Pulmonary artery endothelial cell (primary cell): ENCODE measurements at places on chromosomes 7 and 10. TPM values are rescaled to one million over a fixed set of nuclear protein-coding genes. Genes with fewer than 3 reads are reported as not detected.

MCM10 gene
- 11.5 and 23.9 TPM in 2 replicates for total RNA-seq

RBAK gene
- 6.6 and 7.1 TPM in 2 replicates for total RNA-seq

KCND2 gene
- not detected in 2 replicates for total RNA-seq

SLC26A3 gene
- not detected in 2 replicates for total RNA-seq

ANKRD22 gene
- not detected in 2 replicates for total RNA-seq

MINPP1 gene
- 26.3 and 36.2 TPM in 2 replicates for total RNA-seq

EXOC6 gene
- 129 and 228 TPM in 2 replicates for total RNA-seq

STMP1 gene
- total RNA-seq: 6.6 and 8.0 TPM in 2 replicates

ZPBP gene
- not detected in 2 replicates for total RNA-seq

ATP5F1C gene
- 308 and 315 TPM in 2 replicates for total RNA-seq

MEOX2 gene
- total RNA-seq: not detected in 2 replicates

CADPS2 gene
- 74.0 and 115 TPM in 2 replicates for total RNA-seq

HSPA14 gene
- 16.2 and 17.1 TPM in 2 replicates for total RNA-seq

POM121 gene
- 5.0 and 5.2 TPM in 2 replicates for total RNA-seq

DNAJB6 gene
- total RNA-seq: 104 and 189 TPM in 2 replicates

GNAT3 gene
- total RNA-seq: not detected in 2 replicates

ERLIN1 gene
- total RNA-seq: 61.8 and 84.4 TPM in 2 replicates

TMEM229A gene
- not detected in 2 replicates for total RNA-seq

DOCK4 gene
- total RNA-seq: 178 and 198 TPM in 2 replicates

ANKRD61 gene
- total RNA-seq: 0.07 TPM in 2 replicates
